Activated CD8-positive, alpha-beta memory T cell treated with anti-CD3 and anti-CD28 coated beads for 1 hour (primary cell): ENCODE measurements at places on chromosomes 5 and 9.

DNA sequence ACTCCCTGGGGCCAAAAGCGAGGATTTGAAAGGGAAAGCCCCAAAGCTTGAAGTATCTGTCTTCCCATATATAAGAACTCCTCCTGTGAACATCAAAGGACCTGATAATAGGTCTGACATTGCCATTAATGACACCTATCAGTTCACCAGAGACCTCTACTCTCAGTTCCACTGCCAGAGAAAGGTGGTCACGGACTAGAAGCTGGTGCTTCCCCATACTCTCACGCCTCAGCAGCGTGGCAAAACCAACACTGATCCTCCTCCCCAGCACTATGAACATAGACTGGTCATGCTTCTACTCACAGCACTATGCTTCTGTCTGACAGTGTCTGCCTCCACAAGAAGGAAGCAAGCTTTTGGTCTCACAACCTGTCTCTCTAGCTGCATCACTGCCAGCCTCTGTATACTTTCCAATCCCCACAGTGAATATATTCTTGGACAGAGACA lies 37.9 kb downstream of the NRG2 start:
- DNase-seq, result no peak

- DNase-seq, result no peak
Measured at GRCh38 chr9:74663439-74663838, 166.3 kb downstream of the RORB start.

- peak; percentile 13 for DNase-seq
Measured at GRCh38 chr5:172450861-172451695, 3.2 kb downstream of the SH3PXD2B start.

- no peak for DNase-seq
Measured at GRCh38 chr5:151570058-151570457, 21.1 kb downstream of the FAT2 start.

DNA sequence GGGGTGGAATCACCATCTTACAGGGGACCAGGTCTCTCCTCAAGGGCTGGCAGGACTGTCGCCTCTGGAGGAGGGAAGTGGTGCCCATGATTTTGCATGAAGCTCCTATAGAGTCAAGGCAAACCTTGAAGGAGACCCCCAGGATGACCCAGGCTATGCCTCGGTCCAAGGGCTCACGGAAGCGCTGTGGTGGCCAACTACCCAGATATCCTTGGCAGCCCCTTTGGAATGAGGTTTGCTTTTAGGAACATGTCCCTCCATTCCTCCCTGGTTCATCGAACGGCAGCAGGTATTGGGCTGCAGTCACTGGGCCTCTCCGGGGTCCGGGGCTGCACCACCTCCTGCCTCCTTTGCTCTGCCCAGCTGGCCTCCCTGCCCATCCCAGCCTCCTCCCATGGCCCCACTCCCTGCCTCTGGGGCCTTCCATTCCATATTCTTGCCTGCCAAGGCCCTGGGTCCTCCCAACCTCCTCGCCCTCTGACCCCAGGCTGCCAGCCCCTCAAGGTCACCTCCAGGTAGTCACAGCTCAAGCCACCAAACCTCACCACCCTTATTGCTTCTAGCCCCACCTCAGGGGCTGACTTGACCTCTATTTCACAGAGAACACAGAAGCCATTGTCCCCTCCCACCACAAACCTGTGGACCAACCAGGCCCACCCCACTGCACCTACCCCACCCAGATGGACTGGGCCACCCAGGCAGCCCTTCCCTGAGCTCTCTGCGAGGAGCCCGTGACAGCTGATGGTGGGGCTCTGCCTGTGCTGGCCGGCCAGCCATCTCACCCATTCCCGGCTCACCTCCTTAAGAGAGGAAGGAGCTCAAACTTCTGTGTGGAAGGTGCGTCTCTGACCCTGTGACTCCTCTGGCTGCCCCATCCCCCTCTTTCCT lies 3.6 kb upstream of the IL3 start:
- DNase-seq, result no peak

DNA sequence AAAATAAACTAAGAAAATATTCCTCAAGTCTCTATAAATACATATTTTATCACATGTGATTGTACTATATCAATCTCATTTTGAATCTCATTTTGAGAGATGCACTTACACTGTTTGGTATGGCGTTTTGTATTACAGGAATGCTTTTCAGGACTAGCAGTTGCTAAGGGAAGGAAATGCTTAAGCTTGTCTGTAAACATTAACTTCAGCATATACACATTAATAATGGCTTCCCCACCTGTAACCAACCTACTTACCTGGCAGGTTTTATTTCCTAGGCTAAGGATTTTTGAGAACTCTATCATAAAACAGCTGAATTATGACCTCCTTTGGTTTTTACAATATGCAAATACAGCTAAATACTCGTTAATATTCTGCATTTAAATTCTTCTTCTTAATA lies 141.0 kb upstream of the GRHPR start:
- no peak for DNase-seq

DNA sequence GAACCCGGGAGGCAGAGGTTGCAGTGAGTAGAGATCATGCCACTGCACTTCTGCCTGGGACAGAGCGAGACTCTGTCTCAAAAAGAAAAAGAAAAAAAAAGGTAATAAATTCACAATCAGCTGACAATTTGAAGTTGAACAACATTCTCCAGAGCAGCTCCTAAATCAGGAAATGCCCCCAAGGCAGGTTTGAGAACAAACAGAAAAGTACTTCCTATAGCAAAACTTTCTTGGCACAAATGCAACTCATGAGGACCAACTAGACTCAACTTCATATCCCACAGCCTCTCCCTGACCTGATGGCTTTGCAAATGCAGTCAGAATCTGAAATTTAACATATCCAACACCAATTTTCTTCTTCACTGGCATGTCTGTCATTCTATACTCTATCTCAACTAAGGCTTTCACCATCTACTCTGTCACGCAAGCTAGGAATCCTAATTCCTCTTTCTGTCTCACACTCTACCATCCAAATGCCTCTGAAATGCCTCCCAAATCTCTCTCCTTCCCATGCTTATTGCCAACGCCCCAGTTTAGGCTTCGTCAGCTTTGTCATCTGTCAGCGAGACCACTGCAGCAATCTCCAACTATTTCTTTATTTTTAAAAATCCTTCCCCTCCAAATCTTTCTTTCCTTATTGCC lies 113.3 kb downstream of the MAPKAP1 start:
- DNase-seq, result no peak

DNA sequence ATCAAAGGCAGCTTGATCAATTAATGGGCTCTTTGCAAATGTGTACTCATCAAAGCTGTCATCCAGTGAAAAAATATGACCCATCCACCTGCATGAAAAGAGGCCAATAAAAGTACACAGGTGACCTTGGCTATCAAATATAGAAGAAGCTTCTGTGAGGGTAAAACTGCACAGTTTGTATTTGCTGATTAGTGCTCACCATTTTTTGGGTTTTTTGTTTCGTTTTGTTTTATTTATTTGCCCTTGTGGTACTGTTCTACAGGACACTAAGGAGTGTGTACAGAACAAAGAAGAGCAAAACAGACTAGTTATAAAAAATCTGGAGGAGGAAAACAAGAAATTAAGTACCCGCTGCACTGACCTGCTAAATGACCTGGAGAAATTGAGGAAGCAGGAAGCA lies 101.3 kb downstream of the CNTLN start:
- no peak for DNase-seq

DNA sequence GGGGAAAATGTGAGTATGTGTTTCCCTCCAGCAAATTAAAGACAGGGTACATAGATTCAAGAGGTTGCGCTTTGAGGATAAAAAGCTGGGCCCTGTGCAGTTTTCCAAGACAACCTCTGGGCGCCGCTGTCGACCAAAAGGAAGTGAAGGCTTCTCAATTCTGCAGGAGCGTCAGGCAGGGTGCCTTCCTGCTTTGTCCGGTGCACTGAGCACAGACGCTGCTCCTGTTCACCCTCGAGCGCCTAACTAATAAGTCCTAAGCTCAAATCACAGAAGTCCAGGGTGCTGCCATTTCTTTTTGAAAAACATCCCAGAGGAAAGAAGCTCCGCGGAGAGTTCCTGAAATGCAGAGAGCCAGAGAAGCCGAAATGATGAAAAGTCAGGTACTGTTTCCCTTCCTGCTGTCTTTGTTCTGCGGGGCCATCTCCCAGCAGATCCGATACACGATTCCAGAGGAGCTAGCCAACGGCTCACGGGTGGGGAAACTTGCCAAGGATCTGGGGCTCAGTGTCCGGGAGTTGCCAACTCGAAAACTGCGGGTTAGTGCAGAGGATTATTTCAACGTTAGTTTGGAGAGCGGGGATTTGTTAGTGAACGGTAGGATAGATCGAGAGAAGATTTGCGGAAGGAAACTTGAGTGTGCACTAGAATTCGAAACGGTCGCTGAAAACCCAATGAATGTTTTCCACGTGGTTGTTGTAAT lies at the start of gene PCDHGB1:
Gene PCDHGB1, plus strand, starts transcription at position 183 of the 703 bp plus-strand sequence. Its CDS starts 162 bp downstream, at position 345.
- no peak for DNase-seq

GRCh38 chr9:20506099-20506900 lies 116.0 kb downstream of the MLLT3 start:
- DNase-seq, result no peak
